ENCODE measurements at places on chromosomes 1 and 21.

DNA sequence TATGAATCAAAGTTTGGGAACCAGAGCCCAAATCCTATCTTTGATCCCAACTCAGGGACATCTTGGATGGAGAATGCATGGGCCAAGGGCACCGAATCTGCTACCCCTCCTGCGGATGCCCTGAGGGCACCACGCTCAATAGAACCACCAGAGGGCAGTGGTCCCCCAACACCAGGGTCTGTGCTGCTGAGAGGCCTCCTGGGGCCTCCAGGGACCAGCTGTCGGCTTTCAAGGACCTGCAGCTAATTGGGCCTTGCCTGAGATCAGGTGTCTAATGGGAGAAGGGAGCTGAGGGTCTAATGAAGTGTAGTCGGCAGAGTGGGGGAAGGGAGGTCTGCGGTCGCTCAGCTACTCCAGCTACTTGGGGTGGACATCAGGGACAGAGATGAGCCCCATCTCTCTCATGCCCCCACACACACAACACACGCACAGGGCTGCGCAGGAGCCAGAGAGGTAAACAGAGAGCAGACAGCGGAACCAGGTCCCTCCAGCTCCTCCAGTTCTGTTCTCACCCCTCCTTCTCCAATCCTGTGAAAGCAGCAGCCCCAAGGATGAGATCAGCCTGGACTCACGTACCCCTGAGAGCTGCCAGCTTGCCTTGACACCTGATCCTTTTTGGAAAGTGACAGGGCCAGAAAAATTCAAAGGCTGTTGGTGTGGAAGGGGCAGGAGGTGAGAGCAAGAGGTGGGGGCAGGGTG is 34.9 kb upstream of the PPP1R15B start:
- peak; percentile 60 for DNase-seq

- no peak for DNase-seq
Measured at GRCh38 chr1:68166348-68166747, 66.0 kb downstream of the WLS start.

DNA sequence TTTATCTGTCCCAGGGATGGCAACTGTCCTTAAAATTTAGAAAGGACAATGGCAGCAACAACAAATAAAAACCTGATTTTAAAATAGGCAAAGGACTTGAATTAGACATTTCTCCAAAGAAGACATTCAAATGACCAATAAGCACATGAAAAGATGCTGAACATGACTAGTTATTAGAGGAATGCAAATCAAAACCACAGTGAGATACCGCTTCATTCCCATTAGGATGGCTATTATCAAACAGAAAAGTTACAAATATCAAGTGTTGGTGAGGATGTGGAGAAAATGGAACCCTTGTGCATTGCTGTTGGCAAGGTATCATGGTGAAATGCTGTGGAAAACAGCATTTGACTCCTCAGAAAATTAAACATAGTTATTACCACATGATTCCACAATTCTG is 120.7 kb downstream of the CRB1 start:
- DNase-seq = no peak

GRCh38 chr21:41289431-41289830 is 27.2 kb upstream of the FAM3B start:
- no peak for DNase-seq

DNA sequence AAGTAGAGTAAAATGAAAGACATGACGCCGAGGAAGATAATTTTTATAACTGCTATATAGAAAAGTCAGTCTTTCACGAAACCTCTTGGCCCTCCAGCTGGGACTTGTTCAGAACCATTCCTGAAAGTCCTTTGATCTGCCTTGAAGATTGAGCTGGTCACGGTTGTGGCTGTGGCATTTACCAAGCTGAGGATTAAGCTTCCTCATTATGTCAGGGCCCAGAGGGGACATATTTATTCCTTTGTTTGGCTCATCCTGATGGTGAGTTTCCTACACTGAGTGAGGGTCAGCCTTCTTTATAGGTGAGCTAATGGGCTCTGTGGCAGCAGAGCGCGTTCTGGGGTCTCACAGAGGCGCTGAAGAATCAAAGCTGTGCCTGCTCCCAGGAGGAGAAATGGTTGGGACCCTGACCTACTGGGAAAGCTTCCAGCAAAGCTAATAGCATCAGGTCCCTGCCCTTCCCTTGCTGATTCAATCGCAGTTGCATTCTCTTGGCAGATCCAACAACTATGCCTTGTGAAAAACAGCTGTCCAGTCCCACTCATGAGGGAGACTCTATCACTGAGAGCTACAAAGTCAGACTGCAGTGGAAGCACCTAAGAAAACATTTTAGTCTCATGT is 43.2 kb upstream of the PBX1 start:
- DNase-seq = no peak

GRCh38 chr1:10108134-10108663 is 75.4 kb downstream of the UBE4B start:
- DNase-seq = no peak

DNA sequence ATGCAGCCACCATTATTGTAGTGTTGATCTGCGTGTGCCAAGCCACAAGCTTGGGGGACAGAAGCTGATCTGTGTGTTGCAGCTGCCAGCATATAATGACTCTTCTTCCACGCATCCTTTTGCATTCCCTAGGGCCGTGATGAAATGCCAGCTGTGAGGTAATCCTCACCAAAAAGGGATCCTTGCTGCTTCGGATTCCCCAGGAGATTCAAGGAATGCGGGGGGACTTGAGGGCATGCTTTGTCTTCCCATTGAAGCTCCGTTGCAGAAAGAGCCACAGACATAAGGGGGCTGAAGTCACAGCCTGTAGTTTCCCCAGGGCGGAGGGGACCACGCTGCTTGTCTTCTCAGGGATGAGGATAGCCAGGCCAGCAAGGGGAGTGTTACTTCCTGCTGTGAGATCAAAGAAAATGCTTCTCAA is 281.6 kb upstream of the FMN2 start:
- no peak for DNase-seq

- no peak for DNase-seq
Measured at GRCh38 chr1:165837838-165838364, 10.5 kb downstream of the UCK2 start.

- no peak for DNase-seq
Measured at GRCh38 chr1:203691447-203691846, 64.8 kb downstream of the ATP2B4 start.

DNA sequence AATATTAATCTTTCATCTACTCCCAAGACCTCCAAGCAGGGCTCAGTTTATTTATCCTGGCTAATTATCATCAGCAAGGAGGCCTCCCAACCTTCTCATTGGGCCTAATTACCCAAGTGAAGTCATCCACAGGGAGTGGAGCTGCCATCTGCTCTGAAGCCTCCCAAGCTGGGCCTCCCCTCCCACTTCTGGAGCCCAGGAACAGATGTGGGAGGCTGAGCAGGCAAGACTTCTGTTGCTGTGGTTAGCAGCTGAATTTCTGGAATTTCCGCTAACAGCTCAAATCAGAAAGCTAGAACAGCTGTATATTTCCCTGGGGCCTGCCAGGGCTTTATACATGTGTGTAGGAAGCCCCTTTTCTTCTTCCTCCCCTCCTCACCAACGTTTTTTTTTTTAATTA is 127.5 kb downstream of the UCK2 start:
- DNase-seq = no peak

GRCh38 chr1:186112280-186112679 is 262.8 kb downstream of the TPR start:
- no peak for DNase-seq

DNA sequence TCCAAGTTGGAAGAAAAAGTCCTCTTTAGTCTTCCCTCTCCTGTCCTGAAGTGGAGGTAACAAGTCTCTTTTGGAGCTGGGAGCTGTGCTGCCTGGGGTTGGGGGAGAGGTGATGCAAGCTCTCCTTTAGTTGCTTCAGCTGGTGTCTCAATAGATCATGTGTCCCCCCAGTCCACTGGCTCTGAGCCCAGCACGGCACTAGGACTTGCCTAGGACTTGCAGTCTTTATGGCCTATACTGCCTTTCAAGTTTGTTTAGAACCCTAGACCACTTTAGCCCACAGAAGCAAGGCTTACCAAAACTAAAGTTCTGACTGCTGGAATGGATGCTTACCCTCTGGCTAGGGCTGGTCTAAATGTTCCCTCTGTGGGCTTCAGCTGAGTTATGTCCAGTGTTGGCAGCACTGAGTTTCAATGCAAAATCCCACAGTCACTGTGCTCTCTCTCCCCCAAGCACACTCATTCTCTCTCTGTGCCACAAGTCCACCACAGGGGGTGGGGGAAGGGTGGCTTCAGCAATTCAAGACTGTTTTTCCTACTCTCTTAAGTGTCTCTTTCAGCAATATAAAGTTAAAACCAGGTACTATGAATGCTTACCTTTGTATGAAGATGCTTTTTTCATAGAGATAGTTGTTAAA is 185.0 kb downstream of the DNAH14 start:
- no peak for DNase-seq

DNA sequence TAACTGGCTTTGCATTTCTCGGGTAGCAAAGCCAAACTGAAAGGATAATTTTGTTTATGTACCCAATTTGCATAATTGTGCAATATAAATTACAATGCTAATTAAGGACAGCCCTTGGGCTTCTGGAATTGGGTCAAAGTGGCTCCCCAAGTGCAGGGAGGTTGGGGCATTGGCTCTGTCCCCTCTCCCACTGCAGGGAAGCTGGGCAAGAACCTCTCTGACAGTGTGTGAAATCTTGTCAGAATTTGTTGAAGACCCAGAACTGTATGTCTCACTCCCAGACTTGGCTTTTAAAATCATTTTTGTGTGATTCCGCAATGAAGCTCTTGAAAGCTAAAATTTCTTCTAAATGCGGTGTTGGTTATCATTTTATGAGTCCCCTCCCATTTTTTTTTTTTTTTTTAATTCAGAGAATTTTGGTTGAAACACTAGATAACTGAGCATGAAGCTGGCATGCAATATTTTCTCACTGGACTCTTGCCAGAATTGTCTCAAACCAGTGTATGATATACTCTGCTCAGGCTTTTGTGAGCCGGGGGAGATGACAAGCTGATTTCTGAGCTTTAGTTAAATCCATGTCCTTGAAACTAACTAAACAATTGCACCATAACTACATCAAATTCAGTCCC is 878.9 kb upstream of the CXADR start:
- no peak for DNase-seq

DNA sequence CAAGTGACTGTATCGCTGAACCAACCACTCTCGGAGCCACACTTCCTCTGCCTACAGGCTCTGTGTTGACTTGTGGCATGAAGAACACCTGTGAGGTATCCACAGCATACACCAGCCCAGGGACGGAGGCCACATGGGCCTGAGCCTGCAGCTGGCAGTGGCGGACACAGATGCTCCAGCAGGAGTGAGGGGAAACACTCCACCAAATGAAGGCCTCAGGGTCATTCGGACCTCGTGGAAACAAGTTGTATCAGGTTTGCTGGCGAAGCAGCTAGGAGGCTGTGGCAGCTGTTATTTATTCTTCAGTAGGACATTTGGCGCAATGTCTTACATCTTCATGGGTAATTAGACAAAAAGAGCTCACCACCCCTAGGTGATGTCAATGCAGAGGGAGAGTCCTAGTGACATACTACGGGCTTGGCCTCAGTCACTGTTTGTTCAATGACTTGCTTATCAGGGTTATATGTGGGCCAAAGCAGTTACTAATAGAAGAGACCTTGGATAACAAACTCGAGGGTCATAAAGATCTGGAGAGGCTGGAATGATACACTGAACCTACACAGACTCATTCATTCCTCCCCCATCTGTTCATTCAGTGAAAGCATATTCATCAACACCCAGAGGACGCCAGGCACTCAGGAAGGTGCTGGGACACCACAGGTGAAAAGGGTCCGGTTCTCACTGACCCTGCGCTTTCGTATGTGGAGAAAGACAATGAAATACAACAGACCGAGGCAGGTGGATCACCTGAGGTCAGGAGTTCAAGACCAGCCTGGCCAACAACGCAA is 11.6 kb upstream of the ETS2 start:
- no peak for DNase-seq

GRCh38 chr1:172414331-172414730 is 6.2 kb upstream of the C1orf105 start:
- DNase-seq = no peak
